ENCODE measurements at places on chromosomes 3 and 15. TPM values are rescaled to one million over a fixed set of nuclear protein-coding genes. Genes with fewer than 3 reads are reported as not detected.
A peak's percentile ranks its signal among the peaks of the same experiment; 100 is the strongest.

DNA sequence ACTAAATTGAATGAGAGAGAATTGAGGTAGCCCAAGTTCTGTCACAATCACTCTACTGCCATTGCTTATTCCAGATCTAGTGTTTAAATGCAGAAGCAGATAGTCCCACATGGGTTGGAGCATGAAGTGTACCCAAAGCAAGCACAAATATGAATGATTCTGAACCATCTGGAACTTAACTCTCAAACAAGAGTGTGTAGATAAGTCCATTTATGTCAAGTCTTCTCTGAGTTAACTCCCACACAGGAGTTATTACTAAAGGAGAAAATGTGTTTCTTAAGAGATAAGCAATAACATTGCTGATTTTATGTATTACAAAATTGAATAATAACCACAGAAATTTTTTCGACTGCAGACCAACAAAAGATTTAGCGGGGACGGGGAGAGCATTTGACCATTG lies 33.6 kb downstream of the PAQR9 start:
- no peaks in the 10 kb centered on the region for H3K27me3 ChIP-seq
- no peak for DNase-seq
- H3K27ac ChIP-seq = no peak overlapping the region
- H3K4me1 ChIP-seq = no peaks in the 10 kb centered on the region
- no peaks in the 10 kb centered on the region for H3K36me3 ChIP-seq

GRCh38 chr3:57041674-57042073 lies 18.8 kb upstream of the SPATA12 start:
- H3K4me3 ChIP-seq = no peak overlapping the region
- H3K4me1 ChIP-seq = no peaks in the 10 kb centered on the region

DNA sequence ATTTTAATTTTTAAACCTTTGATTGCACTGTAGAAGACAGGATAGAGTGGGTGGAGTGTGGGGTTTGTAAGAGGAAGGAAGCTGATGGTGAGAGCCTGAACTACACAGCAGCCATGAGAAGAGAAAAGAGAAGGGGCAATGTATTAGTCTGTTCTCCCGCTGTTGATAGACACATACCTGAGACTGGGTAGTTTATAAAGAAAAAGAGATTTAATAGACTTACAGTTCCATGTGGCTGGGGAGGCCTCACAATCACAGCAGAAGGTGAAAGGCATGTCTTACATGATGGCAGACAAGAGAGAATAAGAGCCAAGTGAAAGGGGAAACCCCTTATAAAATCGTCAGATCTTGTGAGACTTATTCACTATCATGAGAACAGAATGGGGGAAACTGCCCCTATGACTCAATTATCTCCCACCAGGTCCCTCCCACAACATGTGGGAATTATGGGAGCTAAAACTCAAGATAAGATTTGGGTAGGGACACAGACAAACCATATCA lies 37.3 kb downstream of the STARD5 start:
- no peak overlapping the region for H3K4me3 ChIP-seq
- H3K4me1 ChIP-seq = no peaks in the 10 kb centered on the region
- H3K27ac ChIP-seq = no peak overlapping the region
- no peaks in the 10 kb centered on the region for H3K27me3 ChIP-seq
- DNase-seq = no peak
- no peaks in the 10 kb centered on the region for H3K36me3 ChIP-seq

TEX55 gene
- total RNA-seq = not detected

- no peaks in the 10 kb centered on the region for H3K4me1 ChIP-seq
- H3K27ac ChIP-seq = no peak overlapping the region
- no peaks in the 10 kb centered on the region for H3K27me3 ChIP-seq
Observed at GRCh38 chr3:73086071-73086494, 24.6 kb downstream of the EBLN2 start.

- H3K27me3 ChIP-seq = no peaks in the 10 kb centered on the region
- H3K4me3 ChIP-seq = no peak overlapping the region
- no peak overlapping the region for H3K27ac ChIP-seq
- H3K4me1 ChIP-seq = no peaks in the 10 kb centered on the region
- no peaks in the 10 kb centered on the region for H3K36me3 ChIP-seq
Observed at GRCh38 chr3:52570076-52570475, 33.7 kb downstream of the UQCC5 start.

DNA sequence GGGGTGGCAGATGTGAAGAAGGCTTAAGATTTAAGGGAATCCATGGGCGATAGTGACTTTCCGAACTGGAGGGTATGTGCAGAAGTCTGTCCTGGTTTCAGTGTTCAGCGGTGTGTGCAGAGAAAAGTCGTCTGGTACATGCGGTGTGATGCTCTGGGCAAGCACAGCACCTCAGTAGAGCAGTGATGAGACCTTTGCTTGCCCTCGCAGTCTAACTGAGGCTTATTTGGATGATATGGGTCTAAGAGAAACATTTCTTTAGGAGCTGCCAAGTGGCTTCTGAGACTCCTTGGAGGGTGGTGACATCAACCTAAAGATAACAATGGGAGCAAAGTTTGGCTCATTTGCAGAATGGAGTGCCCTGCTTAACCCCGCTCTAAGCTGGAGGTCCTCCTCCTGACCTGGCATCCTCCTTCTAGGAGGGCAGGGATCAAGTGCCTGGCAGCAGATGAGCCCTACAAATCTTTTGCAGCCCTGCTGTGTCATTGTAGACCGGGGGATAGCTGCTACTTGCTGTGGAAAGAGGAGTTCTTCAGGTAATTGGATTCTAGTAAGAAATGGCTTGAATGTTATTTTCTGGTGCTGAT lies 228.1 kb upstream of the AZI2 start:
- peak overlapping the region; percentile 57 for H3K4me3 ChIP-seq
- DNase-seq = no peak
- H3K27ac ChIP-seq = no peak overlapping the region
- H3K36me3 ChIP-seq = no peaks in the 10 kb centered on the region

LTF gene
- 190 TPM for total RNA-seq

DNA sequence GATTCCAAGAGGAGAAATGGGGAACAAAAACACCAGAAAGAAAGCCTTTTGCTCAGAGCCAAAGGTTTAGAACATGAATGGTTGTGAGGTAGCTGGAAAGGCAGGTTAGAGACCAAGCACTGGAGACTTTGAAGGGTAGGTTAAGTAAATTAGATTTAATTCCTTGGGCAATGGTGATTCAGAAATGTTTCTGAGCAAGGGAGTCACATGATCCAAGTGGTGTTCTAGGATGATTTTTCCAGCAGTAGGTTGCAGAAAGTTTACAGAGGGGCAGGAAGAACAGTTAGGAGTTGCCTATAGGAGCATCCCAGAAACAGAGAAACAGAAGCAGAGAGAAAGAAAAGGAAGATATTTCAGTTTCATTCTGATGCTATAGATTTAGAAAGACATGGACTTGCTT lies 139.8 kb downstream of the WDR76 start:
- no peak for DNase-seq
- no peaks in the 10 kb centered on the region for H3K36me3 ChIP-seq
- H3K27me3 ChIP-seq = no peaks in the 10 kb centered on the region
- H3K27ac ChIP-seq = no peak overlapping the region
- no peak overlapping the region for H3K4me3 ChIP-seq

- DNase-seq = no peak
- H3K27ac ChIP-seq = no peak overlapping the region
- H3K4me3 ChIP-seq = no peak overlapping the region
- no peaks in the 10 kb centered on the region for H3K36me3 ChIP-seq
- H3K4me1 ChIP-seq = no peaks in the 10 kb centered on the region
Observed at GRCh38 chr3:169103951-169104941, 559.3 kb downstream of the MECOM start.

DNA sequence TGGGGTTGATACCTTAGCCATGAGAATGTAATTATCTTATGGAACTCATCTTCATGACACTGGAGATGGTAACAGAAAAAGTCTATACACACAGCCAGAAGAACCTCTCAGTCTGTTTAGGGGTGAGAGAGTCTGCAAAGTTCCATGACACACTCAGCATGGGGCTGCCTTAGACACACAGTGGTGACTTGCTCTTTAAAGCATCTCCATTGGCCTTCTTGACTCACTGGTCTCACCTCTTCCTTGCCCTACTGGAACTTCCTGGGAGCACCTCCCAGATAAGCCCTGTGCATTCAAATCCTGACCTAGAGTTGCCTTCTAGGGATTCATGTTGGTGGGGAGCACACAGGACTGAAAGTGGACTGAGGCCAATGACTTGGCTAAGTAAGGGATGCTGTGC lies 9.3 kb downstream of the MAGI1 start:
- no peaks in the 10 kb centered on the region for H3K27me3 ChIP-seq
- H3K27ac ChIP-seq = no peak overlapping the region
- H3K4me3 ChIP-seq = no peak overlapping the region
- H3K36me3 ChIP-seq = no peaks in the 10 kb centered on the region
- DNase-seq = no peak

DNA sequence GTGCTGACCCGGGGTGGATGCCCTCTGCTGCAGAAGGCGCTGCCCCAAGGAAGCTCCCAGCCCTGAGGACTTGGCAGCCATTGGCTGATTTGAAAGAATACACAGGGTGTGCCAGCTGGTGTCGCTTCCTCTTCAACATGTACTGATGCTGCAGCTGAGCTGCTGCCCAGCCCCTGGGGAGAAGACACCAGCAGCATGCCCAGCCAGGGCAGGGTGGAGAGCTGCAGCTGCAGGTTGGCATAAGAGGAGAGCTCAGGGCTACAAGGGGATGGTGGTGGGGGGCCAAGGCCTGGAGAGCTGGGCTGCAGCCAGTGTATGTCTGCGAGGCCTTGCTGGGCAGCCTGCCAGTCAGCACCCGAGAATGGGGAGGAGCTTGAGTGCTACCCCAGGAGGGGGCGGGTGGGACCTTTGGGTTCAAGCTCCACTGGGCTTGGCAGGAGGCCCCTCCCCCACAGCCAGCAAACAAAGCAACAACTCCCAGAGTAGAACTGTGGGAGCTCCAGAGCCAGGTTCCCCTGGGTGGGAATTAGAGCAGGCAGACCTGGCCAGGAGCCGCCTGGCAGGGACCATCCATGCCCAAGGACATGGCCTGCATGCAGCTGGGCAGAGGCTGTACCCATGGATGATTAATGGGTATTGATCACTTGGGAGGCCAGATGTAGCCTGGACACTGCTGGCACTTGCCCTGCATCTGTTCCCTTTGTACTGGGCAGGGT lies 9.2 kb upstream of the SEMA4B start:
- H3K27ac ChIP-seq = peak overlapping the region; percentile 77
- H3K4me3 ChIP-seq = no peak overlapping the region
- H3K36me3 ChIP-seq = no peaks in the 10 kb centered on the region
- no peaks in the 10 kb centered on the region for H3K27me3 ChIP-seq
- DNase-seq = peak; percentile 81

GRCh38 chr3:4982773-4983738 lies 3.8 kb downstream of the BHLHE40 start:
- no peaks in the 10 kb centered on the region for H3K27me3 ChIP-seq
- H3K4me1 ChIP-seq = peaks cover 42% of the 10 kb centered on the region
- no peak for DNase-seq
- peak overlapping the region; percentile 100 for H3K27ac ChIP-seq

GRCh38 chr3:177426878-177427495 lies 229.7 kb upstream of the TBL1XR1 start:
- H3K4me3 ChIP-seq = no peak overlapping the region
- peak overlapping the region; percentile 3 for H3K27ac ChIP-seq
- DNase-seq = no peak
- no peaks in the 10 kb centered on the region for H3K36me3 ChIP-seq

TTLL13 gene
- not detected for total RNA-seq

SH2D7 gene
- total RNA-seq = not detected

GRCh38 chr3:124358156-124358555 lies 366.2 kb upstream of the ROPN1 start:
- H3K4me1 ChIP-seq = no peaks in the 10 kb centered on the region
- H3K4me3 ChIP-seq = no peak overlapping the region
- no peak overlapping the region for H3K27ac ChIP-seq
- DNase-seq = no peak

GRCh38 chr3:106533093-106533787 lies 664.4 kb upstream of the CBLB start:
- no peak overlapping the region for H3K27ac ChIP-seq
- no peaks in the 10 kb centered on the region for H3K4me1 ChIP-seq
- H3K36me3 ChIP-seq = no peaks in the 10 kb centered on the region
- no peak overlapping the region for H3K4me3 ChIP-seq
- DNase-seq = no peak
- H3K27me3 ChIP-seq = no peaks in the 10 kb centered on the region

ECE2 gene
- total RNA-seq = not detected
